ENCODE measurements at places on chromosomes 1 and 21.

- DNase-seq: peak; percentile 26
These were observed 20.8 kb upstream of the GBP1 start for GRCh38 chr1:89085781-89086180.

- peak; percentile 83 for DNase-seq
These were observed 44.7 kb upstream of the GOLT1A start for GRCh38 chr1:204258213-204259115.

GRCh38 chr1:229464672-229465071 is 30.8 kb upstream of the ACTA1 start:
- DNase-seq: no peak

GRCh38 chr1:17865912-17866739 is 111.0 kb downstream of the ACTL8 start:
- DNase-seq: no peak

- DNase-seq: no peak
These were observed 49.7 kb downstream of the LMX1A start for GRCh38 chr1:165306543-165307434.

GRCh38 chr21:28375708-28376385 is 616.8 kb downstream of the LTN1 start:
- DNase-seq: no peak

GRCh38 chr1:67863637-67864036 is 30.4 kb upstream of the GNG12 start:
- DNase-seq: no peak

DNA sequence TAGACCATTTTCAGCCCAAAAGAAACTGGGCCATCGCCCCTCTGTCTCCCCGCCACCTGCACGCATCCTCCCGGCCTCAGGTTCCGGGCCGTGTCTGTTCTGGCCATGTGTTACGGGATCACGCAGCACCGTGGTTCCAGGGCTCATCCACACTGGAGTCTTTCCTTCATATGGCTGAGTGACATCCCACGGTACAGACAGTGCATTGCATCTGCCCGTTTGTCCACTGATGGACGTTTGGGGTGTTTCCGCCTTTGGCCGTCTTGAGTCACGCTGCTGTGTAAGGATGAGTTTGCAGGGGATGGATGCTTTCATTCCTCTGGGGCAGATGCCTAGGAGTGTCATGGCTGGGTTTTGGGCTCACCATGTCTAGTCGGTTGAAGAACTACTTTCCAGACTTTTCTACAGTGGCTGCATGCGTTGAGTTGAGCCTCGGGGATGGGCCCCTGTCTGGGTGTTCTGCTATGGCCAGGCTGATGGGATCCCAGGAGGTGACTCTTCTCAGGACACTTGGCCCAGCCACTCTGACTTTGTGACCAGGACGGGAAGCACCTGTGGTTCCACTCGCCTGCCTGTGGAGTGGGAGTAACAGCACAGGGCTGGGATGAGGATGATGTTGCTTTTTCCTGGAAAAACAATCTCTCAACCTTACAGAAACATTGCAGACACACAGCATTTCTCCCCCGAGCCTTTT is 16.8 kb downstream of the RRP1 start:
- DNase-seq: no peak

DNA sequence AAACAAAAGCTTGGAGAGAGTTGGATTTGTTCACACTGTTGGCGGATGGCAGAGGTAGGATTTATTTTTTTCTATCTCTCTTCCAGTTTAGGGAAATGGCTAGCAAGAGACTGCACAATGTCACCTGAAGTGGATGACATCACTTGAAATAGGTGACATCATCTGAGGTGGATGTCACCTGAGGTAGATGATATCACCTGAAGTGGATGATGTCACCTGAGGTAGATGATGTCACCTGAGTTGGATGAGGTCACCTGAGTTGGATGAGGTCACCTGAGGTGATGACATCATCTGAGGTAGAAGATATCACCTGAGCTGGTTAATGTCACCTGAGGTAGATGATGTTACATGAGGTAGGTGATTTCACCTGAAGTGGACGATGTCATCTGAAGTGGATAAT is 413.4 kb downstream of the DSCAM start:
- no peak for DNase-seq
